CD8-positive, alpha-beta T cell (primary cell): ENCODE measurements at places on chromosomes 5 and 9.

DNA sequence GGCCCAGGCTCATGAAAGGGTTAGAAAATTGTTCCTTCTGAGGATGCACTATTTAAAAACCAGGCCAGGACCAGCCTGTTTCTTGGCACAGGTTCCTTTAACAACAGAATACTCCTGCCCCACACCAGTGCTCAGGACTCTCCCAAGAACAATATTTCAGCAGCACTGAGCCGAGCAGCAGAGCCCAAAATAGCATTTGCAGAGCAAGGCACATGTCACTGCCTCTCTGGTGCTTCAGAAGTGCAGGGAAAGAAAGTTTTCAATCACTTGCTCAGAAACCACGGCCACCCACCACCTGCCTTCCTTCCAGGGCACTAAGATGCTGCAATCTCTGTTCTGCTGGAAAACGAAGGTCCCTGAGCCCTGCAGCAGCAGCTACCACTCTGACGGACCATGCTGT lies 77.6 kb downstream of the SIL1 start:
- DNase-seq, result no peak

DNA sequence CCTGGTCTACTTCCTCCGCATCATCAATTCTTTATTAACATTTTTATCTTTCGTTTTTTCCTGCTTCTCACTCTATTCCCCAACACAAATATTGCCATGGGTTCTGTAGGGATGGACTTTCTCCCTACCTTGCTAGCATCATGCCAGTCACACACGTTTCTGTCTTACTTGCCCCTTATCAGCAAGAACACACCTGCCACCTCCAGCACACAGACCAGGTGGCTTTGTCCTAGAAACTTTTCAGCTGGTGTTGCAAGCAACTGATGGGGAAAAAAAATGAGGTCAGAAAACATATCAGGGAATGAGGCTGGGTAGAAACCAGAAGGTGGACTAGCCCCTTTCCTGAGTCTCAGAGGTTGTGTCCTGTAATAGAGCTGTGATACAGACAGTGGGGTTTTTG lies 5.8 kb downstream of the SH3RF2 start:
- no peak for DNase-seq

DNA sequence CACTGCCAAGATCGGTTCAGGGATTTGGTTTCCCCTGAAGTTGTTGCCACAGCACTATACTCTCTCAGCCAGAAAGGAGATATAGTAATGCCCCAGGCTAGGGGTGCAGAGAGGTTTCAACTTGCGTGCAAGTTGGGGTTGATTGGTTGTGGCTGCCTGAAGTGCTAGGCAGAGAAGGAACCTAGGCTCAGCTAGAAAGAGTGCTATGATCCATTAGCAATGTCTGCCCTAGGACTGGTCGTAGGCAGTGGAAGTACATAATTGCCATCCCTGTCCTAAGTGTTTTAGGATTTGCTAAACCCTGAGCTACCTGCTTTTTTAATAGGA lies 136.6 kb upstream of the SMIM23 start:
- DNase-seq, result no peak

DNA sequence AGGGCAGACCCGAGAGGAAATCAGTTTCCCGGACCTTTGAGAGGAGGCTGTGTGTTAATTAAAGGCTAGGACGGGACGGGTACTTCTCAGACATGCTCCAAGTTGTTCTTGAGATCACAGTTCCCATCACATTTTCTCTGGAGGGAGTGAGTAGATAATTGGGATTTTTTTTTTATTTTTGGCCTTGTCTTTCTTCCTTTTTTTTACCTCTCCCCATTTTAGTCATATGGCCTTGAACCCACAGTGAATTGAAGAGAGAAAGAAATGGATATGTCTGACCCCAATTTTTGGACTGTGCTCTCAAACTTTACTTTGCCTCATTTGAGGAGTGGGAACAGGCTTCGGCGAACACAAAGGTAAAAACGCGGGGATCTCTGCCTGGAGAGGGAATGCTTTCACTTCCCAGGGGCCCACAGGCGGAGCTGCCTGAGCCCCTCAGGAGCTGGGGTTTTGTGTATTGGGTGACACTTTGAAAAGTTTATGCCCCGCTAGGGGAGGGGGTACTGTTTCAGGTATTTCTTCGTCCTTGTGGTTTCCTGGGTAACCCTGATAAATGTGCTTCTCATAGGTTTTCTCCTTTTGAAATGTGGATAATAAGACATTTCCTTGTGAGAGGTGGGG lies 191.8 kb downstream of the CD180 start:
- peak; percentile 27 for DNase-seq

DNA sequence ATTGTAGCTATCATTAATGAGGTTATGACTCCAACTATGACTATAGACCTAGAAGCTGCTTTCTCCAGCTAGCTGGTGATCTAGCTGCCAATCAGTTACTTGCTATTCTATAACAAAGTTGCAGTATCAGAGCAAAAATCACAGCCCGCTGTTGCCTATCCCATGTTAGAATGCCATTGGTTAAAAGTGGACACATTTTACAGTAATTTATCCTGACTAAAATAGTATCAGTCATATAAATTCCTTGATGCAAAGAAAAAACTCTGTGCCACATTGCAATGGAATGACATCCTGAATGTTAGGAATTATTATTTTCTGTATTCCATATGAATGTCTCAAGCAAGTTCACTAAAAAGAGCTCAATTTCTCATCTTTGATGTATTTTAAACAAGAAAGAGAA lies 626.5 kb downstream of the PDE4D start:
- no peak for DNase-seq
